ENCODE measurements at places on chromosomes 2 and 18.

DNA sequence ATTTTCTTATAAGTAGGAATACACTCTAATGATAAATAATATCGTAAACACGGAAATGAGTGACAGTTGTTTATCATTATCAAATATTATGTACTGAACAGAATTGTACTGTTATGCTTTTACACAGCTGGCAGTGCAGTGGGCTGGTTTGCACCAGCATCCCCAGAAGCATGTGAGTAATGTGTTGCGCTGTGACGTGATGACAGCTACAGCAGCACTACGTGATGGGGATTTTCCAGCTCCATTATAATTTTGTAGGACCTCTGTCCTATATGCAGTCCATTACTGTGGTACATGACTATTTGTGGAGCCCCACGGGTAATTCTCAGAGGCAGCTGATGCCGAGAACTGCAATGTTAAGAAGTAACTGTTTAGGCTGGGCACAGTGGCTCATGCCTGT is 77.3 kb upstream of the ATG16L1 start:
- DNase-seq, result no peak

DNA sequence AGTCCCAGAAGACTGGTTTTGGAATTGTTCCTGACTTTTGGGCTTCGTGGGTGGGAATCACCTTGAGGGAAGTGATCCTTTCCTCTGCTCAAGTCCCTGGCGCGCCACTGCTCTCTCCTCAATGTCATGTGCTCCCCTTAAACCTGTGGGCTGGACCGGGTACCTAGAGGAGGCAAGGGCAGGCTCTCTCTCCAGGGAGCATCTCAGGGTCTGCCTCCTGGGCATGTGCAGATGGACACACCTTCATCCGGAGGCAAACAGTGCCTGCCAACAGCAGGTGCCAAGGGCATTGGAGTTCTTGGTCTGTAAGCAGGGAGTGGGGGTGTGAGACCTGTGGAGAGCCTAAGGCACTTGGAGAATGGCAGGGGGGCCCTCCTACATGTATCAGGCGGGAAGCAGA is 142.6 kb downstream of the INHBB start:
- no peak for DNase-seq

- DNase-seq, result no peak
Observed at GRCh38 chr2:42974721-42975717, 182.6 kb upstream of the HAAO start.

- no peak for DNase-seq
Observed at GRCh38 chr2:8539743-8540551, 141.9 kb upstream of the ID2 start.

- no peak for DNase-seq
Observed at GRCh38 chr2:226220511-226220910, 579.1 kb downstream of the IRS1 start.

DNA sequence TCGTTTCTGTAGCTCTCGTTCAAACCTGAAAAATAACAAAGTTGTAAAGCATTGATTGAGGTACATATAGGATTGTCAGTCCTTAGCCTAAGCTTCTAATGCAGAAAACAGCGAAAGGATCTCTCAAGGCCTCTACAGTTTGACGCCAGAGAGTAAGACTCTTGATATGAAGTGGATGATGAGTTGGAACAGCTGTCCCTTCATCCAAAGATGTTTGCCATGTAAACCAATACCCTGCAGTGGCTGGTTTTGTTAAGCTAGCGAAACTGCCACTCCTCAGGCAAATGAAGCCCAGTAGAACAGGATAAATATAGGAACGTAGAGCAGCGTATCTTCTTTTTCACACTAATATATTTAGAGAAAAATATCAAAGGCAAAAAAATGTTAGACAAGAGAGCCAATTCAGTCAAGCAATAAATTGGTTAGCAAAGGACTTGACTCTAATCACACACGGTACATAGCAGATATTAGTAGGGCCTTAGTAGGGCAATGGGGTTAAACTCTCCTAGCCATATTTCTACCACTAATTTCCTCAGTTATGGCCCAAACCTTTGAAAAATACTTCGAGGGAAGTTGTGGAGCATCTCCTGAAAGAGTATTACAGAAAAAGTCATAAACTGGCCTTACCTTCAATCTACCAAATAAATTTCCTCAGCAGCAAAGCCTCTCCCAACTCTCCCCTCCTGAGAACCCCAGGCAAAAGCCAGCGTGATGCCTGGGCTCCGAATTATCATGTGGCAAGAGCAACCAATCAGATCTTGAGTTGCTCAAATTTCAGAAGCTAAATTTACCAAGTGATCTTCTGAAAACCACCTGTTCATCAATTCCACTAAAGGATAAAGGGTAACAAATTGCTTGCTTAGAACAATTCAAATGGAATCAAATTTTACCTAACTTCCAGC is at the start of gene NEB:
Gene NEB, minus strand, starts transcription at position 706 of the 902 bp plus-strand sequence. CDS start 1,320 bp downstream, outside the sequence.
- DNase-seq, result no peak

GRCh38 chr2:186617771-186618170 is 27.9 kb downstream of the ITGAV start:
- DNase-seq, result no peak

GRCh38 chr2:39663187-39663930 is 2.4 kb upstream of the TMEM178A start:
- no peak for DNase-seq

GRCh38 chr2:28326881-28327505 is 65.7 kb upstream of the FOSL2 start:
- DNase-seq, result no peak

DNA sequence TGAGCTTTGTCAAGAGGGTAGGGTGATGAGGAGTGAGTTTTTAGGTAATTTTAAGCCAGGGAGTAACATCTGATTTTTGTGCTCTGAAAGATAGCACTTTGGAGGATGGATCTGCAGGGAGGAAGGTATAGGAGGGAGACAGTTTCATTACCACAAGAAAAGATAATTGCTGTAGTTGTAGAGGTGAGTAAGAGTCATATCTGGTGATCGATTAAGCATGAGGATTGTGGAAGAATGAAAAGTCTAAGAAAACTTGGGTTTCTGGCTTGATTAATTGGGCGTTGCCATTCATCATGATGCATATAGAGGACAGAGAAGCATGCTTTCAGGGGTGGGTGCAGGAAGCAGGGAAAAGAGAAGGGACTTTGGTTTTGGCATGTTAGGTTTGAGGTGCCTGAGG is 18.5 kb downstream of the KCMF1 start:
- DNase-seq, result no peak

GRCh38 chr2:28318462-28319117 is 74.1 kb upstream of the FOSL2 start:
- DNase-seq, result no peak

- no peak for DNase-seq
Observed at GRCh38 chr2:235283246-235283645, 210.6 kb upstream of the AGAP1 start.

GRCh38 chr18:7196421-7196820 is 34.5 kb upstream of the LRRC30 start:
- no peak for DNase-seq

- no peak for DNase-seq
Observed at GRCh38 chr2:149656996-149657395, 69.4 kb upstream of the MMADHC start.

- no peak for DNase-seq
Observed at GRCh38 chr2:2265747-2266279, 65.3 kb downstream of the MYT1L start.

DNA sequence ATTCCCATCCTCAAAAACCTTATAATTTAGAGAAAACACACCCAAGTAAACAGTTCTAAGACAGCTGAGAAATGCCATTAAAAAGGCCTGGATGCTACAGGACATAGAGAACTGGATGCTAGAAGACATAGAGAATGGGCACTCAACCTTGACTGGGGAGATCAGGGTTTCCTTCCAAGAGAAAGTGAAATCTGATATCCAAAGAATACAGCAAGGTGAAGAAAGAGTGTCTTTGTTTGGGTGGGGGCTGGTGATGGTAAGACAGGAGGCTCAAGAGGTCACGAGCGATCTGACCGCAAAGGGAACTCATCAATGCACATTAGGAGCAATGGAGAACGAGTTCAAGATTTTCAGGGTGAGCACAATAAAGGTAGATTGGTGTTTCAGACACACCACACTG is 31.6 kb downstream of the EPB41L3 start:
- DNase-seq, result no peak

- no peak for DNase-seq
Observed at GRCh38 chr2:178163395-178163794, 30.9 kb upstream of the OSBPL6 start.

DNA sequence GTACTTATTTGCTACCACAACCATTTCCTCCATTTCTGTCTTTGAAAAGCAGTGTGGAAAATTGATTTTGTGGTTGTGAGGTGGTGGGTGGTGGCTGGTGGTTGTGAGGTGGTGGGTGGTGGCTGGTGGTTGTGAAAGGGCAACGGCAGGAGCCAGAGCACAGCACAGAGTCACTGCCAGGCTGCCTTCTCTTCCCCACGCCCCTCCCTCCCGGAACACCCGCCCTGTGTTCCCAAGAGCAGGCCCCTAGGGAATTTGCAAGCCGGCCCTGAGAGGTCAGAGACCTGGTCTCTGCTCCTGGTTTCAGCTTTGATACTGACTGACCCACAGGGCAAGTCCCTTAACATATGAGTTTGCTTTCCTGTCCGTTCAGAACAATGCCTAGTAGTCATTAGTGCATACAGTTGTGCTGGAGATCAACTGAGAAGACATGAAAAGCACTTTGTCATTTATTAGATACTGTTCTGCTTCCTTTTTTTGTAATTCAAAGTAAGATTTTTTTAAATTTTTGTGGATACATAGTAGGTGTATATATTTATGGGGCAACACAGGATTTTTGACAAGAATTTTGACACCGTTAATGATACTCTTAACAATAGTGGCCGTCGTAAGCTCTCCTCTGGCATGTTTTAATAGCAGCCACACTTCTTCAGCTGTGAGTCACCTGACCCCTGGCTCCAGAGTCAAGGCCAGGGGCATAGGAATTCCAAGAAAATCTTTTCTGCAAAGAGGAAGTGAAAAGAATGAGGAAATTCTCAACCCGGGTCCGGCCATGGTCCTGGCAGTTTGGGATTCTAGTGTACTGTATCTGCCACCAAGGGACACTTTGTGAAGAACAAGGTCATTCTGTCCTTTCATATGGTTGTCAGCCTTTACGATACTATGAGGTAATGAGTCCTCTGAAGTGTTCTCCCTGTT is 53.2 kb downstream of the ITGA6 start:
- no peak for DNase-seq
